CD4-positive, alpha-beta T cell treated with Interleukin-15 for 1 hour (primary cell): ENCODE measurements at places on chromosomes 5 and 9.

DNA sequence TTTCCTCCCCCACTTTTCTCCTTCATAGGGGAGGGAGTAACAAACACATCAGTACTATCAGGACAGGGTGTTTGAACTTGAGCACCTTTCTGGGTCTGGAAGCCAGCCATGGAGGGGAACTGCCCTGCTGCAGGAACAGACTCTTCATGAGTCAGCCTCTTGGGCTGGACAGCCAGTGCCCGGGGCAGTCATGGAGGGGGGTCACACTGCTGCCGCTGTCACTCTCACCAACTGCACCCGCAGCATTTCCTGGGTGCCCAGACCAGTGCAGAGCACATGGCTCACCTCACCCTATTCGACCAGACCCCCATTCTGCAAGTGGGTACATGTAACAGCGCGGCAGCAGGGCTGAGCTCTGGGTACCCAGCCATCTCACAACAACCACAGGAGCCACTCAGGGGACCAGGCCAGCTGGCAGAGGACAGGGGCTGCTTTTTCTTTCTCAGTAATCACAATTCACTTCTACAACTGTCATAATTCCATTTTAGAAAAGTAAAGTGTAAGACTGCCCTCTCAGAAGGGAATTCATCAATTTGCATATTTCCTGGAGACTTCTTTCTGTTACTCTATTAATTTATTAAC, 118.4 kb downstream of the CTNND2 start:
- DNase-seq = no peak

- no peak for DNase-seq
Observed at GRCh38 chr5:169013208-169013728, 287.7 kb downstream of the SLIT3 start.

- DNase-seq = no peak
Observed at GRCh38 chr9:7970681-7971330, 171.2 kb upstream of the DMAC1 start.

- no peak for DNase-seq
Observed at GRCh38 chr5:115064380-115064779, 105.3 kb downstream of the TRIM36 start.

- no peak for DNase-seq
Observed at GRCh38 chr9:86639899-86640379, 285.7 kb upstream of the TUT7 start.

- DNase-seq = no peak
Observed at GRCh38 chr5:173010021-173010420, 26.4 kb downstream of the ATP6V0E1 start.

DNA sequence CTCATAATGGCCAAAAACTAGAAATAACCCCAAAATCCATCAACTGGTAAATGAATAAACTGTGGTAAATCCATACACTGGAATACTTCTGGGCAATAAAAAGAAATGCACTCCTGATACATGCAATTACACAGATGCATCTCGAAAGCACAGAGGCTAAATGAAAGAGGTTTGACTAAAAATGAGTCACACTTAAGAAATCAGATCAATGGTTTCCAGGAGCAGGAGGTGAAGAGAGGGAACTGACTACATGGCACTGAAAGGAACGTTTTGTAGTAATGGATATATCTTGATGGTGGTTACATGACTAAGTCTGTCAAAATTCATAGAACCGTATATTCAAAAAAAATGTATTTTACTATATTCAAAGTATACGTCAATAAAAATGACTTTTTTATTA, 42.4 kb downstream of the STRBP start:
- no peak for DNase-seq

GRCh38 chr9:138022121-138022741, 144.6 kb downstream of the CACNA1B start:
- DNase-seq = no peak

- no peak for DNase-seq
Observed at GRCh38 chr5:178624631-178625546, 2.0 kb downstream of the CLK4 start.
